ENCODE measurements at places on chromosomes 1 and 21. TPM values are rescaled to one million over a fixed set of nuclear protein-coding genes. Genes with fewer than 3 reads are reported as not detected.

Gene RCAN1
- 25.9 TPM for total RNA-seq

Gene GPR3
- 1.0 TPM for total RNA-seq

Gene MYBPH
- not detected for total RNA-seq

Gene TMEM240
- 4.0 TPM for total RNA-seq

Gene C4BPA
- not detected for total RNA-seq

Gene TMEM79
- total RNA-seq: 2.5 TPM

Gene CHIA
- not detected for total RNA-seq

Gene IL22RA1
- not detected for total RNA-seq

Gene F3
- total RNA-seq: 10.3 TPM

Gene LAMB3
- total RNA-seq: 4.9 TPM

Gene RGS1
- not detected for total RNA-seq

Gene USH2A
- not detected for total RNA-seq

Gene TNFSF4
- 15.5 TPM for total RNA-seq

Gene FALEC
- not detected for total RNA-seq

Gene SH3GLB1
- total RNA-seq: 28.9 TPM

Gene CFAP141
- not detected for total RNA-seq

Gene OR2L3
- total RNA-seq: not detected

Gene RIMS3
- 1.0 TPM for total RNA-seq

Gene OR10Z1
- total RNA-seq: not detected

Gene FCGR2B
- not detected for total RNA-seq

Gene LAMC2
- total RNA-seq: 1.8 TPM

Gene RAB42
- total RNA-seq: 7.4 TPM

Gene KRTAP10-9
- total RNA-seq: not detected

Gene CNIH3
- 1.2 TPM for total RNA-seq
